Left ventricle myocardium inferior (tissue), 1 donor: ENCODE measurements at places on chromosomes 4 and X.
A peak's percentile ranks its signal among the peaks of the same experiment; 100 is the strongest.

- no peak for DNase-seq
Observed at GRCh38 chrX:118025226-118025625, 91.4 kb downstream of the KLHL13 start.

GRCh38 chr4:18162453-18162852, 140.9 kb upstream of the LCORL start:
- no peak for DNase-seq

- no peak for DNase-seq
Observed at GRCh38 chr4:114091546-114091945, 112.1 kb upstream of the ARSJ start.

- no peak for DNase-seq
Observed at GRCh38 chr4:186901850-186902249, 178.2 kb upstream of the FAT1 start.

GRCh38 chrX:148513661-148514060, 13.2 kb downstream of the AFF2 start:
- no peak for DNase-seq

DNA sequence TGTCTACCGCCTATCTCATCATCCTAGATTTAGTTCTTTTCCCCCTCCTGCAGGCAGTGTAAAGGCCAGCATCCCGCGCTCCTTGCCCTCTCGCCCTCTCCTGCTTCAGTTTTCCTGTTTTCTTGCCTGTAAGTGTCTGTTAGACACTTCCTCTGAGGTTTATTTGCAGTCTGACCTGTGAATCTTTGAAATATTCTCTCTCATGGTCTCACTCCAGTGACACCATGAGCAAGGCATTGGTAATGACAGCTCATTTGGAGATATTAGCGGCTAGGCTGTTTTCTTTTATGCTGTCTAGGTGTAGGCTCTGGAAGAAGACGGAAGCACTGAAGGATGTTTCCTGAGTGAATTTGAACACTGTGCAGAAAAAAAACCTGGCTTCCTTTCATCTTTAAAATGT, 179.6 kb downstream of the KDR start:
- no peak for DNase-seq

DNA sequence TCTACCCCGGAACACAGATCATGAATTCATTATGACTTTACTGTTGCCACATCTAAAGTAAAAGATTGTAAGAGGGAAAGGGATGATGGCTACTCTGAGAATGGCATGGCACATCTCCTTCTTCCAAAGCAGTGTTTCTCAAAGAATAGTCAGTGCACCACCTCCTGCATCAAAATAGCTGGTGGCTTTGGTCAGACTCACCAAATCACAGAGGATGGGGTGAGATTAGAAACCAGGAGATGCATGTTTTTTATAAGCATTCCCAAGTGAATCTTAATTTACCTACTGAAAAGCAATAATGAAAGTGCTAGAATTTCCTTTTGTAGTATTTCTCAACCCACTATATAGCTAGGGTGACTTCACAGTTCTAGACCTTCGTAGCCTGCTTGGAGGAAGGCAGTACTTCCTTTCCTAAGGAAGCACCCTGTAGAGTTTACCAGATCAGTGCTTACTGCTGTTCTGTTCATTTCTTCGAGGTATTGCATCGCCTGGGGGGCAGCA, 340.8 kb upstream of the KLF3 start:
- no peak for DNase-seq

GRCh38 chr4:132227151-132227856, 921.8 kb upstream of the PCDH10 start:
- no peak for DNase-seq

- DNase-seq, result no peak
Observed at GRCh38 chrX:130676861-130677260, 226.1 kb downstream of the ENOX2 start.

DNA sequence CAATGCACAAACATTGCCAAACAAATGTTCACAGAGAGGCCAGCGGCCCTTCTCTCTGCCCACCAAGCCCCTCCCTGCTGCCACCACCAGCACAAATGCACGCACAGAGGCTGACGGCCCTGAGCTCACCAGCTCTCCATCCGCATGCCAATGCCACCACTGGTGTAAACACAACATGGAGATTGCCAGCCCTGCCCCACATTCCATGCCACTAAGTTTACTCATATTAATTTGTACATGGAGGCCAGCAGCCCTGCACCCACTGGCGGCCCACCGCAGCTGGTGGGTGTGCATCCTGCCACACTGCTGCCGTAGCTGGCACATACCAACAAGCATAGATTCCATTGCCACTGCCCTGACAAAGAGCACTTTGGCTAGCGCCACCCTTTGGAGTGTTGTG, 124.0 kb downstream of the CYLC1 start:
- no peak for DNase-seq

DNA sequence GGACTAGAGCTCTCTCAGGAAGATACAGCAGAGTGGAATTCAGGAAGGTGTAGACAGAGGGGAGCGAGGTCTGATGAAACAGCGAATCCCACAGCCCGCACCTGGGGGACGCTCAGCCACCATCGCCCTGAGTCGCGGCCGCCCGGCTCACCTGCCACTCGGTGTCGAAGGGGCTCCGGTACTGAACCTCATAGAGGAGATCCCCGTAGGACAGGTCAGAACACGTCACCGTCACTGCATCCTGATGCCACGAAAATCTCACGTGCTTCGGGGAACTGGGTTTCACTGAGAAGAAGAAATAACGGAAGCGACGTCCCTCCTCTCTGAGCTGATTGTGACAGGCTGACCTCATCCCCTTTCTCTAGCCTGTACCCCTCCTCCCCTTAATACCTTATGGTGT, 10.2 kb downstream of the CRLF2 start:
- DNase-seq, result no peak

GRCh38 chr4:120568731-120569130, 353.8 kb downstream of the PRDM5 start:
- DNase-seq, result no peak

- DNase-seq, result peak; percentile 6
Observed at GRCh38 chr4:7341491-7342222, 93.1 kb downstream of the PSAPL1 start.

DNA sequence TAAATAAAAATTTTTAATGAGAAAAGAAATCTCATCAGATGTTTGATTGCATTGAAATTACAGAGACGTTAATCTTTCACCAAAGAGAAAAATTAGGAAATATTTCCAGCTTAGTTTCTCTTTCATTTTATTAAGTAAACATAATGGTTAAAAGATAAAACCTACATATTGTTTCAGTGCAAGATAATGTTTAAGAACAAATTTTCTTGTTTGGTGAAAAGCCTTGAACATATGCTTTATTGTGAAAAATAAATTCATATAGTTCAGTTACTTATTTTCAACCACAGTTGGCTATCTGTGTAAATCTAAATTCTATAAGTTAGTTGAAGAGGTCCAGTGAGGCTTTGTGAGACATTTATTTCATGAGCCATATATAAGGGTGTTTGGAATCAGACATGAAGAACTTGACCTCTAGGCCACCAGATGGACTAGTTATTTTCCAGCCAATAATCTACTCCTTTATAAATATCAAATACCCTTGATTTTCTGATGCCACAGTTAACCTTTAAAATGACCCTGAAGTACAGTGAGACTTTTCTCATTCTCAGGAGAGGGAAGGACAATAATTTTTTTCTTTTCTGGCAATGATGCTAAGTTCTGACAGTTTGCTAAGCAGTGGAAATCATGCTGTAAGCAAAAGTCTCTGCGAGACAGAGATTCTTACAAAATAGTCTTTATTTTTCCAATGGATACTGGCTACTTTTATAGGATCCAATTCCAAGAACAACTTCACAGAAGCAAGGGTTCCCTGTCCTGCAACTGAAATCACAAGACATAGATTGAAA, 2.5 kb downstream of the ARSJ start:
- DNase-seq, result no peak

DNA sequence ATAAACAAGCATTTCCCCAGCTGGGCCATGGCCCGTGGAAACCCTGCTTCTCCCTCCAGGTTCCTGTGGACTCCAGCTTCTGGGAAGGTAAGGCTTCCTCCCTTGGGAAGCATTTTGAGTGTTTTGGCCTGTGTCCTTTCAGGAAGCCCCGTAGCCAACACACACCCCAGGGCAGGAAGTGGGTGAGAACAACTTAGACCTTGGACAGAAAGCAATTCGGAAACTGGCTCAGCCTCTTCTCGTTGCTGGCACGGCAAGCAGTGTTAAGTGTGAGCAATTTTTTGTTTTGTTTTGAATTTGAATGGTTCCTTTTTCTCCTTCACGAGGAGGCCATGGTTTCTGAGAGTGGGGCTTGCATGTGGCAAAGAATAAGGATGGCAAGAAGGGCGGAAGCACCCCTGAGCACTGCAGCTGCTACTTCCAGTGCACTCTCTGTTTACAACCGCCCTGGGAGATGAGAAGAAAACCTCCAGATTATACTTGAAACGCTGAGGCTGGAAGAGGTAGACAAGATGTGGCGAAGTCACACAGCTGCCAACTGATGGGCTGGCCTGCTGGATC, 14.1 kb upstream of the CYTL1 start:
- peak; percentile 26 for DNase-seq

- no peak for DNase-seq
Observed at GRCh38 chr4:139901531-139902320, 236.1 kb downstream of the MGST2 start.

DNA sequence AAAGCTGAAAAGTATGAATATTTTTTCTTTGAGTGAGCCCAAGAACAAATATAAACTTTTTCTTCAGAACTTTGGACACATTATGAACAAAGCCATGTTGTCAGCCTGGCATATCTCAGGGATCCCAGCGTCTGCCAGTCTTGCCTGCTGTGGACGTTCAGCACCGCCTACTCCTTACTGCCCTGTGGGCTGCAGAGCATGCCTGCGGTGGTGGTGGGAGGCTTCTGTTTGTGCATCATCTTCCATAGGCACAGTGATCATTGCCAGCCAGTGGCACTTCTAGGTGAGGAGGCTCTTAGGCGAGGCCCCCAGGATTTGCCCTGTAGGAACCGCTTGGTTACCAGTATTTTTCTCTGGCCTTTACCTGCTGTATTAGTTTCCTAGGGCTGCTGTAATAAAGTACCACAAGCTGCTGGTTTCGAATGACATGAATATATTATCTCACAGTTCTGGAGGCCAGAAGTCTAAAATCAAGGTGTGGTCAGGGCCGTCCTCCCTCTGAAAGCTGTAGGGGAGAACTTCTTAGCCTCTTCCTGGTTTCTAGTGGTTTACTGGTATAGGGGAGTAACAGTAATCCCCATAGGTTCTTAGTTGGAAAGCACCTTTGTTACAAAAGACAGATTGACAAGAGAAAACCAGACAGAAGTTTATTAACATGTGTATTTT, 15.4 kb downstream of the ANXA3 start:
- no peak for DNase-seq

DNA sequence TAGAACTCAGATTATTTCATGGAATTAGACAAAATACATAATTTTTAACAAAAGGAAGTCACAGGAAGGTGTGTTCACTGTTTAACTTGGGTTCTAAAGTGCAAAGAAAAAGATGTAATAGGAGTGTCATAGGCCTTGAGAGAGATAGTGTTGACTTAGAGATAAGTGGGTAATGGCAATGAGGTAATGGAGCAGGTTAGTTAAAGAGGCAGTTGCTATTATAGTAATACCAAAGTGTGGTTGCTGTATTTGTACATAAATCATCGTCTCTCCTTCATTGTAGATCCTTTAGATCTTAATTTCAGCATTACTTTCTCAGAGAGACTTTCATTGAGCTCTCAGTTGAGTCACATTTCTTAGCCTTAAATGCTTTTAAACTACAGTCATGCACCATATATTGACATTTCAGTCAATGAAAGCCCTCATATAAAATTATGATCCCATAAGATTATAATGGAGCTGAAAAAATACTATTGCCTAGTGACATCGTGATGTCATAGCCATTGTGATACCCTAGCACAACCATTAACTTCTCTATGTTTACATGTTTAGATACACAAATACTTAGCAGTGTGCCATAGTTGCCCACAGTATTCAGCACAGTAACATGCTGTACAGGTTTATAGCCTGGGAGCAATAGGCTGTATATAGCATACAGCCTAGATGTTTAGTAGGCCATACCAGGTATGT, 245.4 kb downstream of the ADGRL3 start:
- DNase-seq, result no peak

GRCh38 chrX:139158256-139158655, 372.3 kb upstream of the F9 start:
- no peak for DNase-seq

GRCh38 chr4:186984105-186984644, 260.5 kb upstream of the FAT1 start:
- no peak for DNase-seq

DNA sequence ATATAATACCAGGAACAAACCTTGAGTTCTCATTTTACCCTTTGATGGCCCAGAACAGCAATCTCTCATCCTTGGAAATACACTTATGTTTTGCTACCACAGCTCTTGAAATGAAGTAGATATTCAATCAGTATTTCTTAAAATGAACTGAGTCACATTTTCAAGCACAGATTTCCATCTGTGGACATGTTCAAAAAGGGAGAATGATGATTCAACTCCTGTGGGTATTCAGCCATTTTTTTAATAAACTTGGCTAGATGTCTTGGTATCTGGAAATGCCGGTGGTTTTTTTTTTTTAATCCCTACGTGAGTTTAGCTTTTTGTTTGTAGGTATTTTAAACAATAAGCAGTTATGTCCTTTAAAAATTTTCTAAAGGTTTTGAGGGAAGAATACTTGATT, 64.2 kb upstream of the TRPC5OS start:
- no peak for DNase-seq

DNA sequence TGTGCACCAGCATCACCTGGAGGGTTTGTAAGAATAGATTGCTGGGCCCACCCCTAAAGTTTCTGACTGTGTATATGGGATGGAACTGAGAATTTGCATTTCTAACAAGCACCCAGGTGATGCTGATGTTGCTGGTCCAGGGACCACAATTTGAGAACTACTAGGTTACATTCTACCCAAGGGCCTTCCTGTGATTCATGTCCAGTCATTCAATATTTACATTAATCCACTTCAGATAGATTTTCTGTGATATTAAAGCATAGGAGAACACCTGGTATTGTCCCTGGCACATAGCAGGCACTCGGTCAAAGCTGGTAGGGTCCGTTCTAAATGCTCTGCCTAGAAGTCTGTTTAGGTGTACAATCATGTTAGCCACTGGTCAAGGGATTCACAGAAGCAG, 19.5 kb upstream of the XPNPEP2 start:
- no peak for DNase-seq

- DNase-seq, result no peak
Observed at GRCh38 chrX:79036157-79036880, 91.1 kb downstream of the P2RY10 start.

- no peak for DNase-seq
Observed at GRCh38 chr4:141121768-141122454, 11.4 kb downstream of the RNF150 start.

GRCh38 chr4:177128306-177128705, 181.4 kb upstream of the NEIL3 start:
- DNase-seq, result no peak
